ENCODE measurements at places on chromosomes 7 and 10. TPM values are rescaled to one million over a fixed set of nuclear protein-coding genes. Genes with fewer than 3 reads are reported as not detected.

- H3K36me3 ChIP-seq, result no peaks in the 10 kb centered on the region
- H3K27me3 ChIP-seq, result peaks cover 96% of the 10 kb centered on the region
- peaks cover 9% of the 10 kb centered on the region for H3K4me1 ChIP-seq
- DNase-seq, result peak; percentile 86
- no peak within 1 kb of the TSS for H3K27ac ChIP-seq
Measured at GRCh38 chr7:27130540-27131389, at the start of gene HOXA4. HOXA4 (minus strand) TSS chr7:27130757; CDS start chr7:27130733, 24 bp downstream.

- H3K4me3 ChIP-seq, result no peak overlapping the region
- no peaks in the 10 kb centered on the region for H3K27me3 ChIP-seq
- no peak for DNase-seq
- no peak overlapping the region for H3K27ac ChIP-seq
Measured at GRCh38 chr7:30557245-30557644, 37.4 kb upstream of the GARS1 start.

DNA sequence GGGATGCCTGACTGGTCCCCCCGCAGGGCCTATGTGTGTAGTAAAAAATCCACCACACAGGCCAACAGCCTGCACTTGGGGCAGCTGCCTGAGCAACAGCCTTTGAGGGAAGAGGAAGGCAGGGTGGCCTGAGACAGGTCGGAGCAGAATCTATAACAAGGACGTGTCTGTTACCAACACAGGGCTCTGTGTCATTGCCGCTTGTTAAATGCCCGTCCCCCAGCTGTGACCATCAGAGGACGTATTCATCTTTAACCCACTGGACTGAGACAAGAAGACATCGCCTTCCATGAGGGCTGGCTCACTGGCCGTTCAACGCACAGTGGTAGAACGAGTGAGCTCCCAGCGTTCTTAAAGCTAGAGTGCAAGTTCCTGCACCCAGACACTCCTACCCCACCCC, 7.8 kb downstream of the PDIA4 start:
- H3K27me3 ChIP-seq, result no peaks in the 10 kb centered on the region
- peaks cover 50% of the 10 kb centered on the region for H3K36me3 ChIP-seq
- H3K4me1 ChIP-seq, result peaks cover 31% of the 10 kb centered on the region
- H3K4me3 ChIP-seq, result no peak overlapping the region
- peak overlapping the region; percentile 64 for H3K27ac ChIP-seq
- DNase-seq, result no peak

GRCh38 chr7:157970744-157971143, 616.9 kb downstream of the PTPRN2 start:
- no peaks in the 10 kb centered on the region for H3K4me1 ChIP-seq
- no peak for DNase-seq
- no peak overlapping the region for H3K27ac ChIP-seq
- no peak overlapping the region for H3K4me3 ChIP-seq
- peaks cover 22% of the 10 kb centered on the region for H3K27me3 ChIP-seq

Gene ZFYVE27
- total RNA-seq, result 26.9 TPM

DNA sequence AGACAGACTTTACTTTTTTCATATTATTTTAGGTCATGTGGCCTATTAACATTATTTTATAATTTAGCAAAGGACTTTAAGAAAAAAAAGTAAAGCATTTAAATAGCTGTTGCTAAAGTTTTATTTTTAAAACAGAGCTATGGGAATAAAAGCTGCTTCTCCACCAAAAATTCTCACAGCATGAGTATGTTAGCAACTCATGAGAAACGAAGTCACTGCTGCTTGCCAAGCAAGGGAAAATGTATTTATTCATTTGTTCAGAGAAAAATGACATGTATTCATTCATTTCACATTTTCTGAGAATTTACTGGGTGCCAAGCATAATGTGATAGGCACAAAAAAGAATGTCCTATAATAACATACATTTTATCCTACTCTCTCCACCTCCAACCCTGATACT, 5.1 kb downstream of the LRRC72 start:
- no peak overlapping the region for H3K4me3 ChIP-seq
- H3K36me3 ChIP-seq, result no peaks in the 10 kb centered on the region
- H3K4me1 ChIP-seq, result peaks cover 7% of the 10 kb centered on the region
- H3K27me3 ChIP-seq, result no peaks in the 10 kb centered on the region

GRCh38 chr7:22129166-22129565, 183.5 kb upstream of the CDCA7L start:
- peaks cover 9% of the 10 kb centered on the region for H3K4me1 ChIP-seq
- H3K36me3 ChIP-seq, result no peaks in the 10 kb centered on the region
- no peak for DNase-seq
- H3K27me3 ChIP-seq, result no peaks in the 10 kb centered on the region
- H3K27ac ChIP-seq, result no peak overlapping the region
- H3K4me3 ChIP-seq, result no peak overlapping the region

DNA sequence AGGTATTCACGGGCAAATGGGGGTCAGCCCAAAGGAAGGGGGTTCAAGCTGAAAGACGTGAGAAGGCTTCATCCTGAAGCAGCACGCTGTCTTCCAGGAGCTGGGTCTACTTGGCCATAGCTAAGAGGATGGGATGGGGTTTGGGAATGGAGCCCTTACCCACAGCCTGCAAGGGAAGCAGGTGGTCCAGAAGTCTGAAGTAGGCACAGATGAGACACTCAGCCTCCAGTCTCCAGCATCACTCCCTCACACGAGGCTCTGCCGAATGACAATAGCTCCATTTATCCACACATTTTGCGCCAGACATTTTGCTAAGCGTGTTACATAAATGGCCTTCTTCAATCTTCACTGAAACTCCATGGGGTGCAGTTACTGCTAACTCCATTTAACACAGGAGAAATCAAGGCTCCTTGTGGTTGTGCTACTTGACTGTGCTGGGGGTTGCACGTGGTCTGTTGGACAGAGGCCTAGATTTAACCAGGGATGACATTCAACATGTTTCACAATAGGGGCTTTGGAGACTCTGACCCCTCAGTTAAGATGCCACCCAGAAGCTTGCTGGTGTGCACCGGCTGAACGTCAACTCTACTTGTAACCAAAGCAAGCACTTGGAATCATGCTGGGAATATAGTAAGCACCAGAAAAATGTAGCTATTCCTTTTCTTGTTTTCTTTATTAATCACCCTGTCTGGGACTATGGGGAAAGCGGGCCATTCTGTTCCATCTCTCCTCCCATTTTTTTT, 85.3 kb downstream of the FAM241B start:
- no peak overlapping the region for H3K27ac ChIP-seq
- no peaks in the 10 kb centered on the region for H3K27me3 ChIP-seq
- H3K4me3 ChIP-seq, result no peak overlapping the region

DNA sequence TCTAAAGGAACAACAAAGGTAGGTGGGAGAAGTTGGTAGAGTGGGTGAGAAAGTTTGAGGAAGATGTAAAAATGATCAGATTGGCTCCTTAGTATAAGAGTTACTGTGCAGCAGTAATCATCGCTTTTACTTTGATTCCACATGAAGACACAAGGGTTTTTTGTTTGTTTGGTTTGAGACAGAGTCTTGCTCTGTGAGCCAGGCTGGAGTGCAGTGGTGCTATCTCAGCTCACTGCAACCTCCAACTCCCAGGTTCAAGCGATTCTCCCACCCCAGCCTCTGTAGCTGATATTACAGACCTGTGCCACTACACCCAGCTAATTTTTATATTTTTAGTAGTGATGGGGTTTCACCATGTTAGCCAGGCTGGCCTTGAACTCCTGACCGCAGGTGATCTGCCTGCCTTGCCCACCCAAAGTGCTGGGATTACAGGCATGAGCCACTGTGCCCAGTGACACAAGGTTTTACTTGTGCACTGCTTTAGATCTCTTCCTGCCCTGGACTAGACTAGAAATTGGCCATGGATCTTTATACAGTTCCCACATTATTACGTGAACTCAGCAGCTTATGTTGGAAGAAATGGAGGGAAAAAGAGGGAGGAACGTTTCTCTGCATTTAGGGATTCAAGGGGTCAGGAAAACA, 10.7 kb downstream of the LUC7L2 start:
- peak overlapping the region; percentile 87 for H3K27ac ChIP-seq
- H3K27me3 ChIP-seq, result no peaks in the 10 kb centered on the region
- DNase-seq, result no peak
- H3K4me1 ChIP-seq, result peaks cover 59% of the 10 kb centered on the region
- no peak overlapping the region for H3K4me3 ChIP-seq
- peaks cover 4% of the 10 kb centered on the region for H3K36me3 ChIP-seq

DNA sequence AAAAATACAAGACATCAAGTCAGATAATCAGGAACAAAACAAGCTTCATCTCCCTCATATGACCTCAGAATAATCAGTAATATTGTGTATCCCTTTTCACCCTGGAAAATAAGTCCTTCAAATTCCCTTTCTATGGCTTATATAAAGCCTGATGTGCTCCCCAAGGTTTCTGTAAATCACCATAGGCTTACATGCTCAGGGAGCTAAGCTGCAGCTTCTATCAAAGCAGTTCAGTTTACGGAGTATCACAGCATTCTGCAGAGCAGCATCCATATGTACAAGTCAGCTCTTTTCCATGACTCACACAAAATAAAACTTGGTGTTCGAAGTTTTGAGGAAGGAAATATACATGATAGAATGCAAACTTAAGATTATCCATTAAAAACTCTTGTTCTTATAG, 225.6 kb downstream of the LRRTM3 start:
- no peak for DNase-seq
- H3K27me3 ChIP-seq, result no peaks in the 10 kb centered on the region
- H3K4me3 ChIP-seq, result no peak overlapping the region
- H3K4me1 ChIP-seq, result peaks cover 23% of the 10 kb centered on the region
- H3K36me3 ChIP-seq, result no peaks in the 10 kb centered on the region

Gene TSPAN12
- 17.3 TPM for total RNA-seq

GRCh38 chr10:86802473-86803108, 46.2 kb downstream of the BMPR1A start:
- DNase-seq, result no peak
- no peak overlapping the region for H3K4me3 ChIP-seq
- H3K36me3 ChIP-seq, result no peaks in the 10 kb centered on the region
- no peaks in the 10 kb centered on the region for H3K27me3 ChIP-seq
- peaks cover 72% of the 10 kb centered on the region for H3K4me1 ChIP-seq

DNA sequence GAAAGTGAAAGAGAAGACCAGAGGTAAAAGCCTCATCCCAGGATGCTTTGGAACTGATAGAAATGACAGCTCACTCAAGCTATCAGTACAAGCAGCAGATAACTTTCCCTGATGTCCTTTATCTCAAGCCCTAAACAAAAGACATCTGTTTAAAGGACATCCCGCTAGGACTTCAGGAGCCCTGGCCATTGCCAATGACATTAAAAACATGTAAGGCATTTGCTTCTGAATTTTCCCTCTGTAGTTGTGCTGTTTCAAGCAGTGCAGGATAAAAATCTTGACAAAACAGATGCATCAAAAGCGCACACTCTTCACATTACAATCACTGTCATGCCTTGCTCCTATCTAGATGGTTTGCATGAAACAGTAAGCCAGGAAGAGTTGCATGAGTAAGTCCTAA, 159.8 kb downstream of the AOAH start:
- H3K4me1 ChIP-seq, result peaks cover 52% of the 10 kb centered on the region
- H3K36me3 ChIP-seq, result peaks cover 13% of the 10 kb centered on the region
- H3K27ac ChIP-seq, result no peak overlapping the region

Gene OR13A1
- 0.15 TPM for total RNA-seq

Gene STN1
- 13.9 TPM for total RNA-seq

Gene GPR15LG
- total RNA-seq, result not detected

Gene RADIL
- total RNA-seq, result 8.6 TPM

Gene BAIAP2L1
- total RNA-seq, result 37.5 TPM

Gene TEX47
- total RNA-seq, result not detected

Gene TNS3
- total RNA-seq, result 28.3 TPM

GRCh38 chr10:115867305-115867704, 405.7 kb downstream of the GFRA1 start:
- DNase-seq, result no peak
- no peaks in the 10 kb centered on the region for H3K36me3 ChIP-seq
- H3K27ac ChIP-seq, result peak overlapping the region; percentile 45
- H3K4me1 ChIP-seq, result no peaks in the 10 kb centered on the region
- H3K4me3 ChIP-seq, result no peak overlapping the region
- H3K27me3 ChIP-seq, result no peaks in the 10 kb centered on the region

DNA sequence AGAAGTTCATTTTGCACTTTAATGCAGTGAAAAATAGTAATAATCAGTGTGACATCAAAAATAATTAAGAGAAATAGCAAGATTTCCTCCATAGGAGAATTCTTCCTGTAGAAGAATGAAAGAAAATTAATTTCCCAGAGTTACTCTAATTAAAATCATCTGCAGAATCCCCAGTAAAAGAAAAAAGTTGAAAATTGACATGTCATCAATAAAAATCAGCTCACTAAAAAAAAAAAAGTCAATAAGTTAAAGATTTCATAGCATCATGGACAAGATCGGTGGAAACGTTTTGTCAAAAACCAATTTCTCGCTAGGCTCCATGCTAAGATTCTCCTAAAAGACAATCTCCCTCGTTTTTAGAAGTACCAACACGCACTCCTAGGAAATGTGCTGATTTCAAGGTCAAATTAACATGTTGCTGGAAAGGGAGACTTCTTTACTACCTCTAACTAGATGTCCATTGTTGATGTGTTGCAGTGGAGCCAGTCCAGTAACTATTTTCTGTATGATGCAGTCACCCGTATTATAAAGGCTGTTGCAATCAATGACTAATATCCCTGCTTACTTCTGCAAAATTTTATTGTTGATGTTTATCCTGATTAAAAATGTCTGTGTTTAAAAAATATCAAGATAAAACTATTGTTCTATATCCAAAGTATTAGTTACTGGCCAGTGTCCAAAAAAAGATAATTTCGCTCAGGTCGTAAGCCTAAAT, 591.9 kb upstream of the MGMT start:
- H3K4me3 ChIP-seq, result no peak overlapping the region
- H3K36me3 ChIP-seq, result no peaks in the 10 kb centered on the region
- H3K27ac ChIP-seq, result no peak overlapping the region

GRCh38 chr10:103661198-103661950, 167.9 kb downstream of the NEURL1 start:
- no peaks in the 10 kb centered on the region for H3K27me3 ChIP-seq
- H3K4me3 ChIP-seq, result 0 out of 2 replicates have a peak overlapping the region, but pooled peaks have one; percentile 14
- no peak overlapping the region for H3K27ac ChIP-seq
- H3K36me3 ChIP-seq, result peaks cover 17% of the 10 kb centered on the region
- peak; percentile 73 for DNase-seq

- no peaks in the 10 kb centered on the region for H3K27me3 ChIP-seq
- no peak overlapping the region for H3K27ac ChIP-seq
- no peaks in the 10 kb centered on the region for H3K36me3 ChIP-seq
- DNase-seq, result no peak
- peaks cover 7% of the 10 kb centered on the region for H3K4me1 ChIP-seq
Measured at GRCh38 chr7:106590209-106590816, 70.6 kb downstream of the CCDC71L start.
